ENCODE measurements at places on chromosomes 5 and 9.
A peak's percentile ranks its signal among the peaks of the same experiment; 100 is the strongest.

DNA sequence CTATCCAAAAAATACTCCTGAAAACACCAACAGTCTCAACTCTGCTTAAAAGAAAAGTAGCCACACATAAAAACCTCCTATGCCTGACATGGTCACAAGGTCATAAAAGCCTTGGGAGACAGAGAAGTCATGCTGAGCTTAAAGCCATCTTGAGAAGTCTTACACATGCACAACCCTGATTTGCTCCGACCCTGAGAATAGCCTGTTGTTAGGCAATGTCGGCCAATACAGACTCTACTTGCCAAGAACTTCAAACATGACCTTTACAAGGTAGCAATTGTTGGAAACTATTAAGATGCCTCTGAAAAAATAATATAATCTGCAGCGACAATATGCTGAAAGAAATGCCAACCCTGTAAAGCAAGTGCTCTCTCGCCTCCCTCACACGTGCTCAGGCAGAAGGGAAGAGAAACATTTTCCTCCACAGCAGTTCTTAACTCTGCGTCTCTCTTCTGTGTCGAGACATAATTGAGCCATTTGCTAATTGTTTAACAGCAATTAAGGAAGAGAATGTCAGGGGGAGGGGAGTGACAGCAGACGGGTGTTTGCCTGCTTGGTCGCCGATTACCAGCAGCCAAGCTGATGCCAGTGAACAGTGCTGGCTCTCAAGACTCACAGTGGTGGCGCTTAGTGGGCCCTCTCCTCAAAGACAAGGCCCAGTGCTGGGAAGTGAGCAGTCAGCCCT, 393.6 kb downstream of the SPOCK1 start:
- DNase-seq, result no peak

- DNase-seq, result no peak
Measured at GRCh38 chr9:88874391-88874790, 116.9 kb upstream of the S1PR3 start.

DNA sequence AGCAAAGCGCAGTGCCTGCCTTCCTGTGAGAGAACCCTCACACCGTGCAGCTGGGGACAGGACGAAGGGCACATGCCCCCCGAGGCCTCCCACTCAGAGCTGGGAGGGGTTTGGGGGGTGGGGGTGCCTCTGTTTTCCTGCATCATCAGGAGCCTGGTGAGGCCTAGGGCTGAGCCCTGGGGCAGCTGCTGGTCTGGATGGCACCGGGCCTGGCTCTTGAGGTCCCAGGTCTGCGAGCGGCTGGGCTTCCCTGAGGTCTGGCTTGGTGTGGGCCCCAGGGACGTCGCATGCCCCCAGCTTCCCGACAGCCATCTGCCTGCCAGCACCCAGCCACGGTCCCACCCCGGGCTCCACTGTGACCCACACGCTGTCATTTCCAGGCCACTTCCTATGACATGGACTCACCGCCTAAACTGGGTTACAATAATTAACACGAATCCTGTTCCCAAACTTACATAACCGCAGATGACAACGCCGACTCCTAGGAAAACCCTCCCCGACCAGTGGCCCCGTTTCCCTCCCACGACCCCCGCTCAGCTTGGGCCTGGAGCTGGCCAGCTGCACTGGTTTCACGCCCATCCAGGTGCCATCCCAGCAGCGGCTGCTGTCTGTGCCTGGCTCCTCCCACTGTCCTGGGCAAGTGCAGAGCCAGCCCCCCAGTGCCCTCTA, 8.7 kb downstream of the NACC2 start:
- DNase-seq, result no peak

DNA sequence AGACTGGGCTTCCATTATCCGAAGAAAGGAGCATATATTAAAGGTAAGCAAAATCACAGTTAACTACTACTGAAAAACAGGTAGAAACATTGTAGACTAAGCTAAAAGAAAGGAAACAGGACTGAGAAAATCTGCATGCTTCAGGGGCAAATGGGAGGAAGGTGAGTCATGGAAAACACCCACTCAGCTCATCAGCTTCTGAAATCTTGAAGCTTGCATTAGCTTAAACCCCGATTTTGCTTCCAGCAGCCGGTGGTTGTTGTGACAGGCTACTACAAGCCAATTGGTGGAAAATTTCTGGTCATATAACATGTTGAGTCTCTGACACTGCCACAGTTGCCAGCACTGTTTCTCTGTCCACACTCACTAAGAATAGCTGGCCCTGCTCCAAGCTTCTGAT, 179.6 kb upstream of the PUM3 start:
- no peak for DNase-seq

- no peak for DNase-seq
Measured at GRCh38 chr9:69326261-69326660, 1.2 kb downstream of the ENTREP1 start.

GRCh38 chr5:16936150-16936988, at the start of gene MYO10:
Gene MYO10, minus strand, starts transcription at chr5:16936288. Its CDS starts 480 bp downstream, at chr5:16935808.
- DNase-seq, result peak; percentile 66

DNA sequence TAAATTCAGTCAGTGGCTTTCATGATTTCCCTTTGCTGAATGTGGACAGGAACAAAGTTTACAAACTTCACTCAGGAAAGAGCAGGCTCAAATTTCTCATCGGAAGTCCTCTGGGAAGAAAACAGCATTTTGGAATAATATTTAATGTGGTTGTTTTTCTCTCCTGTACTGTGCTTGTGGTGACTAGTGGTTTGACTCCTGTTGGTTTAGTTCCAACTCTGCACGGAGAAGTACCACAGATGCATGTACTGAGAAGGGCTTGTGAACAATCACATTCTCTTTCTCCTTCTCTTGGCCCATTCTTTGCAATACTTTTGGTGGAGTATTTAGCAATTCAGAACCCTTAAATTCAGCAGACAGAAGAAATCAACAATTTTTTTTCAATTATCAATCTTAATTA, 13.3 kb downstream of the MPDZ start:
- DNase-seq, result no peak

GRCh38 chr9:127853312-127854183, 910 bp downstream of the ENG start:
- no peak for DNase-seq

DNA sequence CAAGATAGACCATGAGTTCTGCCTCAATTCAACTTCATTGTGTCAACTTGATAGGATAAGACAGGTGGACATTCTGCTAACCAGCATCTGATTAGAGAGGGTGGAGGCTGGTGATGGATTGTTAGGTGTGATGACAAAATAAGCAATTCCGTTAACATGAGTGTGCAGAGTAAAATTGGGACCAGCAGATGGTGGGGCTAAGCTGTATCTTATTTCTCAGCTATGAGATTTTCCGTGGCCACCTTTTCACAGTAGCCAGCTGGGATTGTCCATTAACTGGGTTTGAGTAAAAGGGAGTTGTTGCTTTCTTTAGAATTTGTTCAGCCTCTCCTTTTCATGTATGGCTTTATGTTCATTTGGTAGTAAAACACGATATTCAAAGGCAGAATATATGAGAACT, 28.8 kb upstream of the TAL2 start:
- DNase-seq, result no peak

DNA sequence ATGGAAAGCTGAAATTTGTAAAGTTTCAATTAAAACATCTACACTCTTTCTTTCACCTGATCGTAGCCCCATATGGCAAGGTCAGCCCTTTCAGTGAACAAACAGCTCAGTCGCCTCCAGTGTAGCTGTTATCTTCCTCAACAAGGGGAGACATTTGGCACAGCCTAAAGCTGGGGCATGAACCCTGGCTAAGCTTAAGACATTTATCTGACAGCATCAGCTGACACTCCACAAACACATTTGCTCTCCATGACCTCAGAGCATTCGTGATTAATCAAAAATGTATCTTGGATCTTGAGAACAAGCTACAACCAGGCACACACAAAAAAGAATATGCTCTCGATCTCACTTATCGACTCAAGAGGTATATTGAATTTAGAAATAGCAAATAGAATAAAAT, 67.3 kb downstream of the POU5F2 start:
- DNase-seq, result no peak
